ENCODE measurements at places on chromosomes 2 and 18.

DNA sequence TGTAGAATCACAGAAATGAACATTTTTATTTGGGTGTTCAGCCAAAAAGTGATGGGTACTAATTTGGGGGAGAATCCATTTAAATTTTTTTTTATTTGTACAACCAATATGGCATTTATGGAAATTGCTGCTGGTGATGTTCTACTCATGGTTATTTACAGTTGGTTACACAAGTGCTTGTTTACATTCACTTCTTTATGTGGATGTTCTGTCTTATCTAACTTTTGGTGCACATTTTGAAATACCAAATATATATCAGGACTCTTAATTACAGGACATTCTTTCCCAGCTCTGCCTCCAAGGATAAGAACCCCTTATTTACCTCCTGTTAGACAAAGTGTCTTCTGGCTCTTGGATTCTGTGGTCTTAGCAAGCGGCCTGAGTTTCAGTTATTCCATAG, 35.2 kb downstream of the NEMP2 start:
- DNase-seq: no peak

DNA sequence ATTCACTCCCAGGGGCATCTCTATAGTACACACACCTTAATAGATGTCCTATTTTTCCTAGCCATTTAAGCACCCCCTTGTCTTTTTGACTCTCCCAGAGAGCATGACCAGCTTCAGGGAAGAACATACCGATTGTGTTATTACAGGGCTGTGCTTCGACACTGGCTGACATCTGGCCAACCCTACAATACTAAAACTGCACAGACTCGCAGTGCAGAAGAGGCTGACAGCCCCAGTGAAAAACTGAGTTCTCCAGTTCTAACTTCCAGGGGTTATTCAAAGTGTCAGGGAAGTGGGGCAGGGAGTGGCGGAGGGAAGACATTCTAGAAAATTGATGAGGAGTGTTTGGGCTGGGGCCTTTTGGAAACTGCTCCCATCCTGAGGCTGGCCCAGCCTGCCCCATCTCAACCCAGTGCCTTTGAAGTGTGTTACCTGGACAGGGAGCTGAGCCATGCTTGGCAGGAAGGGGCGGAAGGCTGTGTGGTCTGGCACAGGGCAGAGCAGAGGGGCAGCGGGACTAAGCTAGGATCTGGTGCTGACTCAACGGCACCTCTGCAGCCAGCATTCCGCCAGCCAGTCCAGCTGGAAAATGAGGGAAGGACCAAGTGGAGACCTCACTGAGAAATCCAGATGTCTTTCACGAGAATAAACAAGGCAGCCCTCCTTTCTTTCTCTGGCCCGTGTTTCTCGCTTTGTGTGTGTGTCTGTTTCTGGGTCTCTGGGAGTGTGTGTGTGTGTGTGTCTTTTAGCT, 15.4 kb upstream of the IGFBP5 start:
- DNase-seq: peak; percentile 32

DNA sequence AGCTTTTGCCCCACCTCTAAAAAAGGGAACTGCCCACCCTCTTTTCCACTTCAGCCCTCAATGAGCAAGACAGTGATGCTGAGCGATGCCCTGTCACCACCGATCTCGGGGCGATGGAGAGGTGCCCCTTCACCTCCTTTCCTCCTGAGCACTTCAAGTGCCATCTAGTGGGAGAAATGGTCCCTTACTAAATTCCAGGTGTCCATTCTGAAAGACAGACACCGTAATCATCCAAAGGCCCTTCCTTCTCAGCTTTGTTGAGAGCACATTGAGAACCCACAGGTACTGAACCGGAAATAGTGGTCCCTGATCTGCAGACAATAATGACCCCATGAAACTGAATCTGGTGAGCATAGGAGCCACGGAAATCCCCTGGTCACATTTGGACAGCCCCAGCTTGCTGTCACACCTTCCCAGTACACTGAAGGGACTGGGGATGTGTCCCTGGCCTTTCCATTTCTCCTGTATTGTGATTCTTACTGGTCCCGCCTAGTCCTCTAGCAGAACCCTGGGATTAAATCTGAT, 38.5 kb downstream of the KCTD18 start:
- peak; percentile 56 for DNase-seq

GRCh38 chr2:11480406-11480805, 14.4 kb upstream of the E2F6 start:
- DNase-seq: no peak

GRCh38 chr2:219076253-219076652, 15.5 kb upstream of the IHH start:
- no peak for DNase-seq

GRCh38 chr2:20674974-20675679, 8.2 kb downstream of the GDF7 start:
- DNase-seq: peak; percentile 76

DNA sequence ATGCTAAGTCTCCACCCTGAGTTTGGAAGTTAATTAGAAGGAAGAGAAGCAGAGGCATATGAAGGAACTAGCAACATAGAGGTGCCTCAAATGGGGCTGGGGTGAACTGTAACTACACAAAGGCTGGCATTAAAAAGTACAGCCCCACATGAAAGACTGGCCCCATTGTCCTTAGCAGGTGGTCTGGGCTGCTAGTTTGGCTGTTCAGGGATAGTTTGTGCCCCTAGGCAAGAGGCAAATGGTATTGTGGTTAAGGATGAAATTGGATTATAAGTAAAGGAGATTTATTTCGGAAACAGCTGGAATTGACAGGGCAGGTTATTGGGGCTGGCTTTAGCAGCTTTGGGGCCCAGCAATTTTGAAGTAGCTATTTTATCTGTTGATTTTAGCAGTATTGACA, 365.7 kb upstream of the TNP1 start:
- no peak for DNase-seq

- DNase-seq: no peak
Measured at GRCh38 chr2:232928551-232929302, 58.7 kb downstream of the SNORC start.

DNA sequence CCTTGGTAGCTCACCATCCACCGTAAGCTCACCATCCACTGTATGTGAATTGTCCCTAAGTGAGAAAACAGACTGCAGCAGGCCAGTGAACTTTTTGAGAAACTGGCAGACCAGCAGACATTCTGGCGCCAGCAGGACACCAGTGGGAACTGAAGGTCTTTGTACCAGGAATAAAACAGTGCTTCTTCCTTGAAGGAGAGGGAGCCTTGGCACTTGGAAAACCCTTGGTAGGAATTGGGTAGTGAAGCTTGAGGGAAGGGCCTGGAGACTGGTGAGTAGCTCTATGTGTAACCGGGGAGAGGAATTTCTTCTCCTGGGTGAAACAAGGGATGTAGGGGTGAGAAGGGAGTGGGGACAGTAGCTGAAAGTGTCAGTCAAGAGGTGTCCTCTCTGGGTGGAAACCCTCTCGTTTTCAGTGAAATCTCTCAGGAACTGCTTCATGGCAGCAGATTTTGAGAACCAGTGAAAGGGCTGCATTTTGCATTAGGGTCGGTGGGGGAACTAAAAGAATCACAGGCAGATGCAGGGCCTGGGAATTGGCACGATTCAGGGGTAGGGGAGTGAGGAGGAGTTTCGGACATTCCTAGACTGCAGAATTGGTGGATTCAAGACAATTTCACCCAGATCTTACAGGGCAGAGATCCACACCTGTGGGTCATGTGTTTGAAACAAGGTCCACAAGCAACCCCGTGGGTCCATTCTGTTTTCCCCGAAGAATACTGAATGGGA, 131.5 kb upstream of the DLX2 start:
- no peak for DNase-seq

DNA sequence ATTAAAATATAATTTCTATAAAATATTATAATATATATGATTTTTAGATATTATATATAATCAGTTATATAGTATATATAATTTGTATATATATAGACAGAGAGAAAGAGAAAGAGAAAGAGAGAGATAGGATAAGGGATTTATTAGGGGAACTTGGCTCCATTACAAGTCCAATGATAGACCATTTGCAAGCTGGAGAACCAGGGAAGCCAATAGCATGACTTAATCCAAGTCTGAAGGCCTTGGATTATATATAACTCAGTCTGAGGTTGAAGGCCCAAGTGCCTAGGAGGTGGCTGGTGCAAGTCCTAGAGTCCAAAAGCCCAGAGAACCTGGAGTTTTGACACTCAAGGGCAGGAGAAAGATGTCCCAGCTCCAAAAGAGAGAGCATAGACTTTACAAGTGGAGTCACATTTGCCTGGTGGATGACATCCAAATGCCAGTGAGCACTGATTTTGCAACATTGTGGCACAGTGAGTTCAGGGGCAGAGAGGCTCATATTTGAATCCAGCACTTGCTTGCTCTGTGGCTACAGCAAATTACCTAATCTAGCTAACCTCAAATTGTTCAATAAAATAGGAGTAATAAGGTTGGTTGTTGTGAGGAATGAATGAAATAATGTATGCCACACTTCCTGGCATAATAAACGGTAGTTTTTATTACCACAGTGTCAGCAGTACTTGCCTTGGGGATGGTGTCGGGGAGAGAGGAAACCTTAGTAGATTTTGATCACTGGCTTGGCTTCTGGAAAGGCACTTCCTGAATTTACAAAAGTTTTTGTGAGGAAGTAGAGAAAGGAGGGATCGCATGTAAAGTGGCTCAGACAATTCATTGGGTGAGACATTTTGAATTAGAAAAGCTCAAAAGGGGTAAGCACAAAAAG, 69.6 kb upstream of the CD28 start:
- peak; percentile 48 for DNase-seq

DNA sequence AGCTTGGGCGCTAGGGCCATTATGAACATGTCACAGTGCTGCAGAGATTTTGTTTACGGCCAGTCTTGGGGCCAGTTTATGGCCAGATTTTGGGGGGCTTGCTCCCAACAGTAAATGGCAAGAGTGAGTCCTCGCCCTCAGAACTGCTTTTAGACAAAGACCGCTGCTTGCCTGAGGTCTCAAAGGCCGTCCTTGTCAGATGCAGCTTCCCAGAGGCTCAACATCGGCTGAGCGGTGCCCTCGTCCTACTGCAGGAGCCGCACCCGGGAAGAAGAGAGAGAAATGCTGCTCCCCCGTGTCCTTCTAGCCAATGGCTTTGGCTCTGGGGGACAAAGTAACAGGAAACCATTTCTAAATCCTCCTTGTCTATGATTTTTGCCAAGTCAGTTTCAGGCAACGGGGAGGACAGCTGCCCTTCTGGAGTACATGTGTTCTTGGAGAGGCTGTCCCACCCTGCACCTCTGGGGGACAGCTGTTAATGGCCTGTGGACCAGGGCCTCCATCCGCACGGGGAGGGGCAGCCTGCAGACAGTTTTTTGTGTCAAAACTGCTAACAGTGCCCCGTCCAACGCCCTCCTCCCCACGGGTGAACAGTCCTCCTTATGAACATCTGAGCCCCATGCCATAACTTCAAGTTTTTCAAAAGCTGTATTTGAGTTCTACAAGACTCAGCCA, 66.1 kb downstream of the C18orf63 start:
- no peak for DNase-seq

- DNase-seq: peak; percentile 98
Measured at GRCh38 chr18:11947214-11948191, 33.8 kb upstream of the IMPA2 start.

DNA sequence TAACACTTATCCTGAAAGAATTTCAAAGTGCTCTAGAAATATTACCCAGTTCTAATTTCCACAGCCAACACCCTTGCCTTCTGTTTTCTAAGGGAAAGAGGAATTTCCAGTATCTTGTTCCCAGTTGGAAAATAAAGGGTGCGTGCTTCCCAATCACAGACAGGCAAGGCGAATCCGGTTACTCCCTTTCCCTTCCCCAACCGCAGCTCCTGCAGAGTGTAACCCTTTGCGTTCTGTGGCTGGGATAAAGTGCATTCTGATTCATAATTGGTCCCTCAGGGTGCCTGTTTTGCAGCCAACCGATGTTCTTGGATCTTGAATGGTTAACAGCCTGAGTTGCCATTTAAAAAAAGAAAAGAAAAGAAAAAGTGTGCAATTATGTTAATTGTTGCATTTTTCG, 40.6 kb upstream of the PGAP1 start:
- peak; percentile 70 for DNase-seq

GRCh38 chr2:148560496-148560895, 84.1 kb upstream of the EPC2 start:
- peak; percentile 26 for DNase-seq

- DNase-seq: no peak
Measured at GRCh38 chr2:30046979-30047378, 99.8 kb upstream of the YPEL5 start.

GRCh38 chr18:79881695-79882094, 69.8 kb downstream of the SLC66A2 start:
- no peak for DNase-seq

- DNase-seq: no peak
Measured at GRCh38 chr2:82501217-82501616, 1957.9 kb downstream of the SUCLG1 start.
